ENCODE measurements at places on chromosomes 5 and 9.

- no peak for DNase-seq
Observed at GRCh38 chr5:73007051-73007450, 51.2 kb downstream of the FCHO2 start.

DNA sequence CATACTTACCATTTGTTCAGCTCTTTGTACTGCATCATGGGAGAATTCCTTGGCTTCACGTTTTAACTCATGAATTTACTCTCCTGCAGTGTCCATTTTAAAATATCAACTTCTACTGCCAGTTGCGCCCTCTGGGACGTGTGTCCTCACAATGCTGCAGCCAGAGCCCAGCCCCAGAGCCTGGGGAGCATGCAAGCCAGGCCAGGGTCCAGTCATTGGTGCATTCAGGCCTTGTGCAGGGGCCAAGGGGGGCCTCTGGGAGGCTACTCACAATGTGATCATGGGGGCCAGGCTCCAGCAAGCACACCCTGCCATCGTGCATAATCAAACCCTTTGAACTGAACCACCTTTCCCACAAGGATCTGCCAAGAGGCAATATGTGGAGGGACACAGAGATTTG, 105.6 kb upstream of the CCDC112 start:
- DNase-seq = no peak

- DNase-seq = no peak
Observed at GRCh38 chr5:158644301-158644700, 455.4 kb downstream of the EBF1 start.

GRCh38 chr5:94575196-94575595, 43.2 kb downstream of the KIAA0825 start:
- DNase-seq = no peak

- no peak for DNase-seq
Observed at GRCh38 chr5:35438786-35439185, 178.9 kb upstream of the SPEF2 start.

DNA sequence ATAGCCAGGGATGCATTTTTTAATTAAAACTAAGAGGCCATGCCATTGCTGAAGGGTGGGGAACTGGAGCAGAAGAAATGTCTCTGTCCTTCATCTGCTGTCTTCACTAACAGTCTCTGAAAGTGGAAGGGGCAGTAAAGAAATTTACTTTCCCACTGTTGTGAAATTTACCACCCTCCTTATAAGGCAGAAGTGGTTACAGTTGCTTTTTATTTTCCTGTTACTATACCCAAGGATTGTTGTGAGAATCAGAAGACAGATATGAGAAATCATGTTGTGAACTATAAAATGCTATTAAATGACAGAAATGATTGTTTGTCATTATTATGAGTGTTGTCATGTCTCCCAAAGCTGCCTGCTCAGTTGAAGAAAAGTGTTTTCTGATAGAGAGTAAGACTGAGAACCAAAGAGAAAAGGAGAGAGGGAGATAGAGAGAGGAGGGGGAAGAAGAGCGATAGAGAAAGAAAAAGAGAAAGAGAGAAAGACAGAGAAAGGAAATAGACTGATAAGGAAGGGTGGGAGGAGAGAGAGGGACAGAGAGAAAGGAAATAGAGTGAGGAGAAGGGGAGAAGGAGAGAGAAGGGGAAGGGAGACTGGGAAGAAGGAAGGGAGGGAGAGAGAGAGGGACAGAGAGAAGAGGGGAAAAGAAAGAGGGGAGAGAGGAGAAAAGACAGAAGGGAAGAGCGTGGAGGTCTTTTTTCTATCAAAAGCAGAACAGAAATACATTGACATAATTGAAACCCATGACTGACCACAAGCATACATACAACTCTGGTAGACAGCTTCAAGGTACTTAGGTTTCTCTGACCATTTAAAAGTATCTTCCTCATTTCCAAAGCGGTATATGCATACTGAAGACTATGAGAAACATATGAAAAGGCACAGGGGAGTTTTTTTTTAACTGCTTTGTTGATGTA, 22.5 kb downstream of the SEC61B start:
- no peak for DNase-seq

DNA sequence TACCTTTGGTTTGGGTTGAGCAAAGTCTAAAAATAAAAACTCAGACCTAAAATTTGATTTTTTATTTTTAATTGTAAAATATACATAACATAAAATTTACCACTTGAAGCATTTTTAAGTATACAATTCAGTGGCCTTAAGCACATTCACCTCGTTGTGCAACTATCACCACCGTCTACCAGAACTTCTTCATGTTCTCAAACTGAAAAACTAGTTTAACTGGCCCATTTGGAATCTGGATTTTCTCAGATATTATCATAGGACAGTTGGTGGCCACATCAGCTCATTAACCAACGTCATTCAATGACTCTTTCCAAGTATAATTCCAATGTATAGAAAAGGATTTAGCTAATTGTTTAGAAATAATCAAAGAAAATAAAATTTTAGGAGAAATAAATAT, 319.3 kb downstream of the TLE1 start:
- no peak for DNase-seq

DNA sequence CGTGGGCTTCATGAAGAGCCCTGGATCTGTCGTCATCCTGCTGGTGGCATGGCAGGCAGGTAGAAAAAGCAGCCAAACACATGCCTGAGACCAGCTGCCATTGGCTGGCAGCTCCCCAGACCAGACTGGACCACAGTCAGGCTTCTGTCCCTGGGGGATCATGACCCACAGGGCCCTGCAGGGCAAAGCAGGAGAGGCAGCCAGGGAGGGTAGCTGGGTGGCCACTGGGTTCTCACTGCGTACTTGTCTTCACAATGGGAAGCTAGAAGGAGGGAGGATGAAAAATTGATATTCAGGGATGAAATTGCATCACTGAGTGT, 67.8 kb upstream of the GARNL3 start:
- no peak for DNase-seq

DNA sequence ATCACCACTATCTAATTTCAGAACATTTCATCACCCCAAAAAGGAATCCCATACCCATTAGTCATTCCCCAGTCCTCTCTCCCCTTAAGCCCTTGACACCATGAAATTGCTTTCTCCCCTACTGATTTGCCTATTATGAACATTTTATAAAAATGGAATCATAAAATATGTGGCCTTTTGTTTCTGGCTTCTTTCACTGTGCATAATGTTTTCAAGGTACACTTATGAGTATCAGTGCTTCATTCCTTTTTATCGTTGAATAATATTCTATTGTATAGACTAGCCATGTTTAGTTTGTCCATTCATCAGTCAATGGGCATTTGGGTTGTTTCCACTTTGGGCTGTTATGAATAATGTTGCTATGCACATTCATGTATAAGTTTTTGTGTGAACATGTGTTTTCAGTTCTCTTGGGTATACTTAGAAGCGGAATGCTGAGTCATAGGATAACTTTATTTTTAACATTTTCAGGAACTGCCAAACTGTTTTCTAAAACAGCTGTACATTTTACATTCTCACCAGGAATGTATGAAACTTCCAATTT, 40.4 kb upstream of the FGF1 start:
- no peak for DNase-seq

DNA sequence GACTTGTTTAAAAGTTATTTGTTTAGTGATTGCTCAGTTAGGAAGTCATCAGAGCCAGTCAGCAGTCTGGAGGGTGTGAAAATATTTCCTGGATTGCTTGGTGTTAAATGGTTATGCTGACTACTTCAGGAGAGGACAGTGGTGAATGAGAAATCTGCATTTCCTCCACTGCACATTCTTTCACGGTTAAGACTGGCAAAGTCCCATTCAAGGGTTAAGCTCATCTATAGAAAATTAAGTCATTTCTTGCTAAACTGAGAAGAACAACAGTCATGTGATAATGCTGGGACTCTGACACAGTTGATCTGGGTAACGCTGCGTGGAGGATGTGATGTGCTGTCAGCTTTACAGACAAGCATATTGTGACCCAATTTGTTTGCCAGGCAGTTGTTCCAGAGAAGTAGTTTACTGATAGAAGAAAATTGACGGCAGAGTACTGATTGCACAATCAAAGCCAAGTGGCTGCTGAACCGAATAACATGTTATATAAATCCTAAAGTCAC, 80.4 kb downstream of the GRAMD2B start:
- no peak for DNase-seq

GRCh38 chr5:156621719-156622118, 228.4 kb upstream of the PPP1R2B start:
- DNase-seq = no peak

- DNase-seq = no peak
Observed at GRCh38 chr5:60352992-60353599, 346.9 kb downstream of the DEPDC1B start.

- DNase-seq = no peak
Observed at GRCh38 chr5:151675611-151676313, 11.0 kb downstream of the SPARC start.

GRCh38 chr9:117435630-117436261, 20.9 kb upstream of the ASTN2 start:
- no peak for DNase-seq

DNA sequence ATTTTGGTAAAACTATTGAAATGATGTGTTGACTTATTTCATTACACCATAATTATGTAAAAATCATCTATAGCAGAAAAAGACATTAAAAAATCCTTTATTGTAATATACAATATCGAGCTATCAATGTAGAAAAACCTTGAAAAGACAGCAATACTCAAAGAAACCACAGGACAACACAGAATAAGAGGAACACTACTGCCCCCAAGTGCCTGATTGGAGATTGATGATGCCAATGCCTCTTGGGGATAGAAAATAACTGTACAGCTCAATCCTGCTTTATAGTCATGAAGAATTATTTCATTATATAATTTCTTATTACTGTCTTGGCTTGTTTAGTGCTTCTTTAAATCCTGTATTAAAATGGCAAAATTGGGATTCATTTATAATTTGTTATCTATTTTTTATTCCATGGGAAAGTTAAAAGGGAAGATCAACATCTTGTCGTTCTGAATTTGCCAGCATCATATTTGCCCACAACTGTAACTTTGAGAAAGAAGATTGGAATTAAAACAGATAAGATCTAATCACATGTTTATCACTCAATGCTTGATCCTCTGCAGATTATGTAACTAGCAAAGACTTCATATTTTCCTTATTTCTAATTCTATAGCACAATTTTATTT, 337.5 kb downstream of the CDH9 start:
- DNase-seq = no peak

DNA sequence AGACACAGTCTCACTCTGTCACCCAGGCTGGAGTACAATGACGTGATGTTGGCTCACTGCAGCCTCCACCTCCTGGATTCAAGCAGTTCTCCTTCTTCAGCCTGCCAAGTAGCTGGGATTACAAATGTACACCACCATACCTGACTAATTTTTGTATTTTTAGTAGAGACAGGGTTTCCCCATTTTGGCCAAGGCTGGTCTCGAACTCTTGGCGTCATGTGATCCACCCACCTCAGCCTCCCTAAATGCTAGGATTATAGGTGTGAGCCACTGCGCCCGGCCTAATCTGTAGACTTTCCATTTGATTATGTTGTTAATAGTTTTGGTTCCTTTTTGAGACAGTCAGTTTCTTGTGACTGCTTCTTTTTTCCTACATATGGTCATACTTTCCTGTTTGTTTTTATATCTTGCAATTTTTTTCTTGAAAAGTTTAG, 31.0 kb downstream of the MTREX start:
- DNase-seq = no peak

DNA sequence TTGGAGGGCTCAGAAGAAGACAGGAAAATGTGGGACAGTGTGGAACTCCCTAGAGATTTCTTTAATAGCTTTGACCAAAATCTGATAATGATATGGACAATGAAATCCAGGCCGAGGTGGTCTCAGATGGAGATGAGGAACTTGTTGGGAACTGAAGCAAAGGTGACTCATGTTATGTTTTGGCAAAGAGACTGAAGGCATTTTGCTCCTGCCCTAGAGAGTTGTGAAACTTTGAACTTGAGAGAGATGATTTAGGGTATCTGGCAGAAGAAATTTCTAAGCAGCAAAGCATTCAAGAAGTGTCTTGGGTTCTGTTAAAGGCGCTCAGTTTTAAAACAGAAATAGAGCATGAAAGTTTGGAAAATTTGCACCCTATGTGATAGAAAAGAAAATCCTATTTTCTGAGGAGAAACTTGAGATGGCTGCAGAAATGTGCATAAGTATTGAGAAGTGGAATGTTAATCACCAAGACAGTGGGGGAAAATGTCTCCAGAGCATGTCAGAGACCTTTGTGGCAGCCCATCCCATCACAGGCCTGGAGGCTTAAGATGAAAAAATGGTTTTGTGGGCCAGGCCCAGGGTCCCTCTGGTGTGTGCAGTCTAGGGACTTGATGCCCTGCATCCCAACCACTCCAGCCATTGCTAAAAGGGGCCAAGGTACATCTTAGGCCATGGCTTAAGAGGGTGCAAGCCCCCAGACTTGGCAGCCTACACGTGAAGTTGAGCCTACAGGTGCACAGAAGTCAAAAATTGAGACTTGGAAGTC, 463.7 kb upstream of the TLE4 start:
- DNase-seq = no peak

DNA sequence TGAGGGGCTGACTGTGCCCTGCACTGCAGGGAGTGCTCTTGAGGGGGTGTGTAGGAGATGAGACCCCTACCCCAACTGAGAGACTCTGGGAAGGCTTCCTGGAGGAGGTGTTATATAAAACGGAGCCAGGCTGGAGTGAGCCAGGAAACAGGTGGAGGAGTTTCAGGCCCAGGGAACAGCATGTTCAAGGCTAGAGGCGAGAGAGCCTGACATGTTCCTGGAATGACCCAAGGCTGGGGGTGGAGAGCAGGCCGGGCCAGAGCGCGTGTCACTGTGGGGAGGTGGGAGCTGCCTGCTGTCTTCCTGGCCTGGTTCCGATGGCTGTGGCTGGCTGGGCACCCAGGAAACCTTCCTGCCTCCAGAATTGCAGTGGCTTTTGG, 48.7 kb downstream of the RXRA start:
- no peak for DNase-seq

DNA sequence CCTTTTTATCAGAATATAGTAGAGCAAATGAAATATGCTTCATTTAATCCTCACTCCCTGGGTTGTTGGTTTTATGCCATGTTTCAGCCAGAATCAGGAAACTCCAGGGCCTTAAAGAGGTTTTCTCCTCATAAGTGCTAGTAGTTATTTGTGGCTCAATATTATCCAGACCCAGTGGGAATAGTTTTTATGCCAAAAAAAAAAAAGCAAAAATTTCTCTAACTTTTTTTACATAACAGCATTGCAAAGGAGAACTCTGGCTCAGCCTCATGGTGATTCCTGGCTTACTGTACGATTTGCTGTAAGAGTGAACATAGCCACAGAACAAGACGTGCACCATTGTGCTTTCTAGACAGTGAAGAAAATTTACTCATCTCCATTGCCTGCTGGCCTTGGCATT, 232.5 kb downstream of the PJA2 start:
- DNase-seq = no peak

- DNase-seq = no peak
Observed at GRCh38 chr9:130138171-130138653, 34.0 kb upstream of the NCS1 start.

DNA sequence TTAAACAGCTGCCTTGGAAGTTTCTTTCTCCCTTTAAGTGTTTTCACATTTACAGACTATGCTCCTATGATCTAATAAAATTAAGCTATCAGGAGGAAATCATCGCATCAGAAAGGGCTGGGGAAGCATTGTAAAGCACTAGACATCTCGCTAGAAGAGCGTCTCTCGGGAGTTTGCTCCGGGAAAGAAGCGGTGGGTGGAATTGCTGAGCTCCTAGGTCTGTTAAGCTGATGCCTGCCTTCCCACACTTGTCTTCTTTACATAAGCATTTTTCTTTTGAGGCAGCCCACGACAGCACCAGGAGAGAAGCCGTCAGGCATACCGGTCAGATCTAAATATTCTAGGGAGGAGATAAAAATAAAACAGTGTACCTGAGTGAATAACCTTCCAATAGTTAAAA, 541.7 kb upstream of the TUSC1 start:
- no peak for DNase-seq
